Keratinocyte (primary cell): ENCODE measurements at places on chromosomes 6 and 20. TPM values are rescaled to one million over a fixed set of nuclear protein-coding genes. Genes with fewer than 3 reads are reported as not detected.

GATA5 gene
- not detected in 3 replicates for polyA plus RNA-seq

COX4I2 gene
- not detected in 3 replicates for polyA plus RNA-seq

GINS1 gene
- polyA plus RNA-seq, result 3.3 to 12.5 TPM (median 9.0 TPM) in 3 replicates

MROH8 gene
- polyA plus RNA-seq, result 0.39 to 0.73 TPM (median 0.46 TPM) in 3 replicates

ANGPT4 gene
- polyA plus RNA-seq, result not detected in 3 replicates

CST2 gene
- not detected in 3 replicates for polyA plus RNA-seq

FAM83C gene
- 12.4 to 23.0 TPM (median 12.6 TPM) in 3 replicates for polyA plus RNA-seq

AP5S1 gene
- polyA plus RNA-seq, result 4.3 to 9.0 TPM (median 5.2 TPM) in 3 replicates

HLA-G gene
- 0.84 to 1.9 TPM (median 0.89 TPM) in 3 replicates for polyA plus RNA-seq
